ENCODE measurements at places on chromosomes 3 and 15. TPM values are rescaled to one million over a fixed set of nuclear protein-coding genes. Genes with fewer than 3 reads are reported as not detected.

- H3K36me3 ChIP-seq, result no peaks in the 10 kb centered on the region
- no peak for DNase-seq
- no peak overlapping the region for H3K4me3 ChIP-seq
- H3K27me3 ChIP-seq, result no peaks in the 10 kb centered on the region
- no peaks in the 10 kb centered on the region for H3K4me1 ChIP-seq
These were observed 226.7 kb upstream of the MCTP2 start for GRCh38 chr15:94004697-94005096.

- H3K4me3 ChIP-seq, result no peak overlapping the region
- H3K27me3 ChIP-seq, result no peaks in the 10 kb centered on the region
- DNase-seq, result peak; percentile 65
- H3K4me1 ChIP-seq, result no peaks in the 10 kb centered on the region
These were observed 47.4 kb upstream of the HACD2 start for GRCh38 chr3:123632161-123632655.

DNA sequence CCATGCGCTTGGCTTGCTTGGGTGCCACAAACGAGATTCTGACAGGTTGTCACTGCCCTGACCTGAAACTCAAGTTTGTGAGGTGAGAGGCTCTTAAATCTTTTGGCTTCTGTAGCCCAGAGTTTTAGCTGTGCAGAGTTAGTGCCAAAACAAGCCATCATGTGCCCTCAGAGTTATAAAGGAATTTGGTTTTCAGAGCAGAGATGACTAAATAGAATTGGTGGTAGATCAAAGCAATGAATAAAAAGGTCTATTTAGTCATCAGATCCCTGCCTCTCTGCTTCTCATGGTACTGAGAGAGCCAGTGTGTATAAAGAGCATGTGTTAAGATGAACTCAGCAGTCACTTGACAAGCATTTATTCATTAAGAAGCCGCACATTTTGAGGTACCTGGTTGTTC lies 207.5 kb upstream of the DPH6 start:
- no peak overlapping the region for H3K4me3 ChIP-seq
- H3K4me1 ChIP-seq, result no peaks in the 10 kb centered on the region
- no peaks in the 10 kb centered on the region for H3K36me3 ChIP-seq
- DNase-seq, result no peak
- no peaks in the 10 kb centered on the region for H3K27me3 ChIP-seq
- no peak overlapping the region for H3K27ac ChIP-seq

DNA sequence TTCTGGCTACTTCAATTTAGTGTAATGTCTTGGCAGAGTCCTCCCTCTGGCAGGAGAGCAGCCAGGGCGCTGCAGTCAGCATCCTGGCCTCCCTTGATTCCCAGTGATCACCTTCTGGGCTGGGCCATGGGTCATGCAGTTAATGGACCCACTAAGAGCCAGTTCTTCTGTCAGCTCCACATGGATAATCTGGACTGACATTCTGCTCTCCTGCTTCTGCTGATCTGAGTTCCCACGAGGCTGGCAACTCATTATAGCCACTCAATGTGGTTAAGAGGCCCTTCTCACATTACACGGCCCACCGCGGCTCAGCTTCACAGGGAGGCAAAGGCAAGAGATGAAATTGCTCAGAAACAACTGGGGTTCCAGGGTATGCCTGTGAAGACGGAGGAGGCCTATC lies 94.0 kb downstream of the WDR76 start:
- H3K27me3 ChIP-seq, result no peaks in the 10 kb centered on the region
- no peaks in the 10 kb centered on the region for H3K36me3 ChIP-seq
- H3K4me1 ChIP-seq, result no peaks in the 10 kb centered on the region
- H3K27ac ChIP-seq, result no peak overlapping the region
- no peak overlapping the region for H3K4me3 ChIP-seq

GRCh38 chr3:61789861-61790260 lies 228.5 kb downstream of the PTPRG start:
- H3K27me3 ChIP-seq, result no peaks in the 10 kb centered on the region
- no peaks in the 10 kb centered on the region for H3K4me1 ChIP-seq
- no peak overlapping the region for H3K27ac ChIP-seq
- H3K4me3 ChIP-seq, result no peak overlapping the region
- H3K36me3 ChIP-seq, result no peaks in the 10 kb centered on the region
- no peak for DNase-seq

DNA sequence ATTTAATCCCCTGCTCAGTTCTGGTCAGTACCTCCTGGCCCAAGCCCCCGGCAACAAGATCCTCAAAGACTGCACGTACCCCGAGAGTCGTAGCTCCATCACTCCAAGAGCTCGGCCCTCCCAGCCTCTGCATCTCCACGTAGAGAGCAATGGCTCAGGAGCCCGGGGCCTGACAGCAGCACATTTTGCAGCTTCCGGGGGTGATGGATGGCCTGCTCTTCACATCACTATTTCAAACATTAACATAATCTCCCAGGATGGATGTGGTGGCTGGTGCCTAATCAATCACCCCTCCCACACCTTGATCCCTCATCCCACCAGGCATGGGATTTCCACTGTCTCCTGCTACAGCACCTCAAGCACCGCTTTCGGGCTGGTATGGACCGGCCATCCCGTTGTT lies 28.1 kb downstream of the CACNA2D2 start:
- H3K27ac ChIP-seq, result no peak overlapping the region
- no peaks in the 10 kb centered on the region for H3K4me1 ChIP-seq
- H3K4me3 ChIP-seq, result no peak overlapping the region
- no peaks in the 10 kb centered on the region for H3K27me3 ChIP-seq
- no peaks in the 10 kb centered on the region for H3K36me3 ChIP-seq

DNA sequence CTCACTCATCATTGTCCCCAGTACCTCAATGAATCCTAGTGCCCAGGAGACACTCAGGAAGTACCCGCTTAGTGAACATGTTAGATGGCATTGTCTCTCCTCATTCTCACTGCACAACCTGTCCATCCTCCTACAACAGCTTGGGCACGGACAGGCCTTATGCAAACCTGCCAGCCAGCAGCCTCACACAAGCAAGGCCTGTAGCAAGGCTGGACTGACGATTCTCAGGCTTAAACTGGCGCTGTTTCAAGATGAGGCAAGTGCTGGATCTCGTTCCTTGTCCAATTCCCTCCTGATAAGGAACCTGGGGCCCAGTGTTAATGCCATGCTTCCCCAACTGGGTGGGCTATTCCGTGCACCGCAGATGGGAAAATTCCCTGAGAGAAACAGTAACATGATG lies 59.0 kb downstream of the CDCP1 start:
- no peaks in the 10 kb centered on the region for H3K4me1 ChIP-seq
- H3K27me3 ChIP-seq, result no peaks in the 10 kb centered on the region

- no peaks in the 10 kb centered on the region for H3K36me3 ChIP-seq
- no peak overlapping the region for H3K27ac ChIP-seq
- H3K4me3 ChIP-seq, result no peak overlapping the region
- no peak for DNase-seq
These were observed 101.7 kb upstream of the TP63 start for GRCh38 chr3:189529468-189529867.

DNA sequence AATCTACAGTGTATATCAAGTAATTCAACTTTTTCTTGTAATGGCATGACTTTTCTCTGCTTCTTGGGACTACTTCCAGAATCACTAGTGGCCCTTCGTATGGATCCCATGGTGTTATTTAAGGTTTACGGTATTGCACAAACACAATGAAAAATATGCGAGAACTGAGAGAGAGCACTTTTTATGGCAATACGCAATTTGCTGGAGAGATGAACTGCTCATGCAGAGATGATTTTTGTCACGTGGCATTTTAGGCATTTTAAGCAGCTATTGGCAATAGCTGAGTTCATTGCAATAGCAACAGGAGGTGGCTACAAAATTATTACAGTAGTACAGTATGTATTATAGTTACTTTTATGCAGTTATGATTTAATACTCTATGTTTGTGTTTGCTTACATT lies 294.0 kb downstream of the UBE2E2 start:
- no peak overlapping the region for H3K4me3 ChIP-seq
- no peak for DNase-seq
- no peaks in the 10 kb centered on the region for H3K27me3 ChIP-seq
- H3K27ac ChIP-seq, result no peak overlapping the region
- H3K36me3 ChIP-seq, result no peaks in the 10 kb centered on the region

DNA sequence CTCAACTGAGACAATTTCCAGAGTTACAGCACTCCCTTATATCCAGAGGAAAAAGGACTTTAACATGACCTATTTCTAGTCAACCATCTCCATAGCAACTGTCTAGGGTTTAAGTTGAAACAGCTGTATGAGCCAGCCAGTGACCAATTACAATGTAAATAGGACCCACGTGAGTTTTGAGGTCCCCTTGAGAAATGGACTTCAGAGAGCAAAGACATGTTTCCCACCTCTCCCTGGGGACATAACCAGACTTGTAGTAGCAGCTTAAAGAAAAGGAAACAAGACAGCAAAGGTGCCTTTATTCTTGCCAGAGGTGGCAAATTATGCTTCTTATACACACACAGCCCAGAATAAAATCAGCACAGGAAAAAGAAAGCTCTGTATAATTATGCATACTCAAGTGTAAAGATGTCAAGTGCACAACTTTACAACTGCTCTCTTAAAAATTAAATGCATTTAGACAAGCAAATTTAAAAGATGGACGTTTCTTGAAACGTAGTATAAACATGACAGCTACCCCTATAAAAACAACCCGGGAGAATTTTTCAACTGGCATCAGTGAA lies 40.2 kb downstream of the SUMF1 start:
- H3K36me3 ChIP-seq, result no peaks in the 10 kb centered on the region
- no peaks in the 10 kb centered on the region for H3K27me3 ChIP-seq
- no peak overlapping the region for H3K4me3 ChIP-seq
- H3K4me1 ChIP-seq, result no peaks in the 10 kb centered on the region
- no peak overlapping the region for H3K27ac ChIP-seq

DNA sequence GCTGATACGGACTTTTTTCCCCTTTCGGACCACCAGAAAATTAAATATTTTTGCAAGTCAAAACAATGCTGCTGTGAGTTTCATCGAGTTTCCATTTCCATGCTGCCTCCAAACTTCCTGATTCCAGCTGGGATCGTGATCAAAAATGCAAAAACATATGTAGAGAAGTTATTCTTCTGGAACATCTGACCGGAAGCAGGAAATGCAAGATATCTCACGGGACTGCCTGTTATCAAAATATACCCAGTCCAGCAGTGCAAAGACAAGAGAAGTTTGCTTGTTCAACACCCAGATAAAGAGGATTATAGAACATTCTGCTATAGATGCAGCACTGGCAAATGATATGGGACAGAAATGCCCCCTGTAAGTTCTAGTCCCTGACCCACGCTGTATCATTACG lies 726.7 kb upstream of the NR2F2 start:
- no peak overlapping the region for H3K27ac ChIP-seq
- H3K4me3 ChIP-seq, result no peak overlapping the region
- H3K27me3 ChIP-seq, result no peaks in the 10 kb centered on the region
- DNase-seq, result no peak
- no peaks in the 10 kb centered on the region for H3K36me3 ChIP-seq

- DNase-seq, result no peak
- H3K27ac ChIP-seq, result peak overlapping the region; percentile 22
- H3K4me1 ChIP-seq, result peaks cover 14% of the 10 kb centered on the region
- no peaks in the 10 kb centered on the region for H3K36me3 ChIP-seq
These were observed 37.5 kb upstream of the MYZAP start for GRCh38 chr15:57554063-57554811.

- no peaks in the 10 kb centered on the region for H3K36me3 ChIP-seq
- no peaks in the 10 kb centered on the region for H3K27me3 ChIP-seq
- H3K4me3 ChIP-seq, result peak overlapping the region; percentile 93
- H3K27ac ChIP-seq, result peak overlapping the region; percentile 97
- H3K4me1 ChIP-seq, result peaks cover 6% of the 10 kb centered on the region
These were observed 828 bp upstream of the ATOSA start for GRCh38 chr15:52680041-52680391.

RLBP1 gene
- total RNA-seq, result not detected

SLITRK3 gene
- total RNA-seq, result 0.59 TPM

HYAL1 gene
- total RNA-seq, result 4.8 TPM

MRAS gene
- total RNA-seq, result 74.8 TPM
